ENCODE measurements at places on chromosomes 2 and 18.

- no peak for DNase-seq
These were observed 107.8 kb downstream of the NDUFA10 start for GRCh38 chr2:239917125-239917956.

DNA sequence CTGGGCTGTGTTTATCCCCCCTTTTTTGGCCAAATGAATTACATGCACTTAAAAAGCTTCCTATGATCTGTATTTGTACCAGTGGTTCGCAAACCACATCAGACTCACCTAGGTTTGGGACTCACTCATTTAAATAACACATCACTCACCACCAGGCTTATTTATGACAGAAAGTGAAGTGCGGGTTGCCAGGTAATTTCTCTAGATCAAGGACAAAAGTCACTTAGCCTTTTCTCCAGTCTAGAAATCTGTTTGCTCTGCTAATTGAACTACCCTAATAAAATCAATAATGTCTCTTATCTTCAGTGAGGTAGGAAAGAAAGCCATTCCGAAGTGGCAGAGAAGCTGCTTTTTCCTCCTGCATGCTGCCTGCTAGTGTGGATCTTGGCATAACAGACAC lies 88.1 kb upstream of the SLC8A1 start:
- DNase-seq, result no peak

GRCh38 chr18:62258616-62259015 lies 66.5 kb upstream of the TNFRSF11A start:
- DNase-seq, result no peak

- DNase-seq, result no peak
These were observed 336.6 kb upstream of the MYT1L start for GRCh38 chr2:2667690-2668089.

- DNase-seq, result no peak
These were observed 22.8 kb downstream of the NXPH2 start for GRCh38 chr2:138757384-138757783.

- DNase-seq, result no peak
These were observed 87.1 kb upstream of the ZNF397 start for GRCh38 chr18:35153609-35154272.

GRCh38 chr2:100813527-100813926 lies 6.4 kb upstream of the NPAS2 start:
- no peak for DNase-seq

DNA sequence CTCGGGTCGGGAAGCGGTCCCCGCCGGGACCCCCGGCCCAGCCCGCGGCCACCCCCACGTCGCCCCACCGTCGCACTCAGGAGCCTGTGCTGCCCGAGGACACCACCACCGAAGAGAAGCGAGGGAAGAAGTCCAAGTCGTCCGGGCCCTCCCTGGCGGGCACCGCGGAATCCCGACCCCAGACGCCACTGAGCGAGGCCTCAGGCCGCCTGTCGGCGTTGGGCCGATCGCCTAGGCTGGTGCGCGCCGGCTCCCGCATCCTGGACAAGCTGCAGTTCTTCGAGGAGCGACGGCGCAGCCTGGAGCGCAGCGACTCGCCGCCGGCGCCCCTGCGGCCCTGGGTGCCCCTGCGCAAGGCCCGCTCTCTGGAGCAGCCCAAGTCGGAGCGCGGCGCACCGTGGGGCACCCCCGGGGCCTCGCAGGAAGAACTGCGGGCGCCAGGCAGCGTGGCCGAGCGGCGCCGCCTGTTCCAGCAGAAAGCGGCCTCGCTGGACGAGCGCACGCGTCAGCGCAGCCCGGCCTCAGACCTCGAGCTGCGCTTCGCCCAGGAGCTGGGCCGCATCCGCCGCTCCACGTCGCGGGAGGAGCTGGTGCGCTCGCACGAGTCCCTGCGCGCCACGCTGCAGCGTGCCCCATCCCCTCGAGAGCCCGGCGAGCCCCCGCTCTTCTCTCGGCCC lies 13.6 kb downstream of the SPEG start:
- DNase-seq, result no peak

DNA sequence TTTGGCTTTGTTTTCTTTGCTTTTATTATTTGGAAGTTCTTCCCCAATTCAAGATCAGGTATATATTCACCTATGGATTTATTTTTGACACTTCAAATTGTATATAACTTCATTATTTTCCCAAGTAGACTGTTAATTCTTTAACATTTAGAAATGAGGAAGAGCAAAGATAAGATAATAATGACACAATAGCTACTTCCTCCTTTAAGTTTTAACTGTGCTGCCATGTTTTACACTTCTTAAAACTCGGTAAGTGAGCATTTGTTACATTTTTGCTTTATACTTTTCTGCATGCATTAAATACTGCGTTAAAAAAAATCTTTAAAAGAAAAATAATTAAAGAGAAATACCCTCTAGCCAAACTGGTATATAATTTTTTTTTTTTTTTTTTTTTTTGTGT lies 32.5 kb downstream of the SLC66A3 start:
- no peak for DNase-seq

DNA sequence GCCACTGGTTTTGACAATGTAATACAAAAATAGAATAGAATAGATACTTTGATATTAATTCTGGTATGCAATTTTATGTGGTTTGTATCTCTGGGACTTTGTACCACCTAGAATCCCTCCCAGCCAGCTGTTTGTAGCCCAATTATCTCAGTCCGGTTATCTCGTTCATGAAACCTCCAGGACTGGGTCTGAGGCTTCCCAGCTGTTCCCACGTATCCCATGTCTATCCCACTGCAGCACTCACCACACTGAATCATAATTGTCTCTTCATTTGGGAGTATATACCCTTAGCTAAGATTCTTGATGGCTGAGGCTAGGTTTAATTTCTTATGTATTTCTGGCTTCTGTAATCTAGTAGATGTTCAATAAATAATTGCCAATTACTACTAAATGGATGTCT lies 104.4 kb upstream of the MAPRE2 start:
- DNase-seq, result no peak

DNA sequence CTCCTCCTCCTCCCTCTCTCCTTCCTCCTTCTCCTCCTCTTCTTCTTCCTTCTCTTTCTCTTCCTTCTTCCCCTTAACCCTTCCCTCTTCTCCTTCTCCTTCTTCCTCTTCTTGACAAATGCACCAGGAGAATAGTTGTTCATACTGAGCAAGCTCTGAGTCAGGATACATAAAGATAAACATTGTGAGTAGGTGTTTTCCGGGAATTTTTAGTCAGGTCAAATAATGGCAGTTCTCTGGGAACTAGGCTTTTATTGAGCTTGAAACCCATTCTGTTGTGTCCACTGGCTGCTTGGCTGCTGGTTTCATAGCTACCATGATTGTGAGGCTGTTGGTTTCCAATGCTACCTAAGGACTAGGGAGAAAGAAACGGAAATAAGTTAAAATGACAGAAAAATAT lies 1144.7 kb upstream of the DDX18 start:
- DNase-seq, result no peak

- DNase-seq, result no peak
These were observed 9.0 kb downstream of the MBP start for GRCh38 chr18:77123320-77124231.

GRCh38 chr2:15895615-15896469 lies 44.5 kb upstream of the MYCN start:
- DNase-seq, result no peak

- no peak for DNase-seq
These were observed 159.4 kb downstream of the CD8B2 start for GRCh38 chr2:106646605-106647004.

DNA sequence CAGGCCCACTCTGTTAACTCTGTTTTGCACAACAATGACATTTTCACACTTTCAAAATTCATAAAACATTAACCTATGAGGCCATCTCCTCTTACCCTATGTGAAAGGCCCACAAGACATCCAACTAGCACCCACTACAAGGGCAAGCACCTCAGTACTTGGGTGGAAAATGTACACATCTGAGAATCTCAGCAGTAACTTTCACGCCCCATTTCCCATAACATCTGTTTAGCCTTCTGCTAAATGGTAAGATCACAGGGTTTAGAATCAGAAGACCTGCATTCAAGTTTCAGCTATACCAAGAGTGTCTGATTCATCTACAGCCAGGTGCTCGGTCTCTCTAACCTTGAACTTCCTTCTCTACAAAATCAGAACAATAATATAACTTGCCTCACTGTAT lies 89.2 kb downstream of the SP100 start:
- DNase-seq, result no peak

- DNase-seq, result no peak
These were observed 199.1 kb upstream of the CELF4 start for GRCh38 chr18:37764541-37765288.

DNA sequence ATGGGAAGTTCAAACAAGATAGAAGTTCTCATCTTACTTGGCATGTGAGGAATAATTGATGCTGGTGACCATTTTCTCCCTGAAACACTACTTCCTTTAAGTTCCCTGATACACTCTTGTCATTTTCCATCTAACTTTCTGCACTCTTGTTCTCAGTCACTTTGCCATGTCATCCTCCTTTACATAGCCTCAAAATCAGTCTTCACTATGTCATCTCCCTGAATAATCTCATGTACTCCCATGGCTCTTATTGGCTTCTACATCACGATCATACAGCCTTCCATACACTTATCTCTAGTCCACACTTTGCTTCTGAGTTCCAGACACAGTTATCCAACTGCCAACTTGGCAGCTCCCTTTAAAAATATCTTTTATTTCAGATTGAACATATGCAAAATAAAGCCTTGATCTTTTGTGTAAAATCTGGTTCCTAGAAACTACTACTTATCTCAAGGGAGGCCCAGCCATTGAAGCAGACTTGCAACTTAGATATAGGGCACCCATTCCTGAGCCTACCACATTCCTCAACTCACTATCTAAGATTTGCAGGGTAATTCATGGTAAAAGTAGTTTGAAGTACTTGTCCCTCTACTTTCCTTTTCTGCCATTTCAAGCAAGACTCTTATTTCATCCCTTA lies 1070.2 kb upstream of the NXPH2 start:
- no peak for DNase-seq

GRCh38 chr2:24626131-24626530 lies 135.1 kb downstream of the NCOA1 start:
- DNase-seq, result no peak

- peak; percentile 17 for DNase-seq
These were observed 12.3 kb upstream of the TEX51 start for GRCh38 chr2:126886211-126886915.

- no peak for DNase-seq
These were observed 89.3 kb downstream of the ARMC9 start for GRCh38 chr2:231287696-231288095.

DNA sequence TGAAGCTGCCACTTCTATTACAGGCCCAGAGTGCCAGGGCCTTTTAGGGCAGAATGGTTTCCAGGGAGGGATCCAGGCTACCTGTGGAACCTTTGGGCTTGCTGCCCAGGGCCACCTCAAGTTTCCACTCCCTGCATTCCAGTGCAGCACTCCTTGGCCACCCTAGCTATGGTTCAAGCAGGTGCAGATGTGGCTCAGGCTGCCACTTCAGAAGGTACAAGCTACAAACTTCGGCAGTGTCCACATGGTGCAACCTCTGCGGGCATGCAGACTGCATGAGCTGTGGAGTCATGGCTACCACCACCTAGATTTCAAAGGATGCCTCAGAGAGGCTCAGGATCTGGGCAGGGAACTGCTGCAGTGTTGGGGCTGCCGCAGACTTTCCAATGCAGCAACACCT lies 248.1 kb upstream of the UBE2E3 start:
- no peak for DNase-seq

GRCh38 chr2:6946722-6947121 lies 29.5 kb downstream of the RNF144A start:
- no peak for DNase-seq

- DNase-seq, result no peak
These were observed 750 bp downstream of the STRADB start for GRCh38 chr2:201452058-201452921.

GRCh38 chr2:144215701-144216675 lies 303.9 kb downstream of the ZEB2 start:
- DNase-seq, result no peak

GRCh38 chr2:32947076-32947483 lies 327 bp downstream of the LTBP1 start:
- no peak for DNase-seq

DNA sequence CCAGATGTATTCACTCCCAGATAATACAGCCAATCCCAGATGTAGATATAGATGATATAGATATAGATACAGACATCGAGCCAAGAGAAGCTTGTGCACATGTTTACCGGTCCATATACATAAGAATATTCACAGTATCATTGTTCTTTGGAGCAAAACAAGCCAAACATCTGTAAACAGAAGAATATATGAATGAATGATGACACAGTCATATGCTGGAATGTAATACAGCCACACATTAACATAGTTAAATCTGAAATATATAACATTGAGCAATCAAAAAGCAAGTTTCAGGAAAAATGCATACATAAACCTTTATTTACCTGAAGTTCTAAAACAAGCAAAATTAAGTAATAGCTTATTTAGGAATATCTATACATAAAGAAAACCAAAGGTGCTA lies 182.5 kb downstream of the TXNL1 start:
- no peak for DNase-seq

- DNase-seq, result no peak
These were observed 133.5 kb upstream of the DTNA start for GRCh38 chr18:34576622-34577021.

DNA sequence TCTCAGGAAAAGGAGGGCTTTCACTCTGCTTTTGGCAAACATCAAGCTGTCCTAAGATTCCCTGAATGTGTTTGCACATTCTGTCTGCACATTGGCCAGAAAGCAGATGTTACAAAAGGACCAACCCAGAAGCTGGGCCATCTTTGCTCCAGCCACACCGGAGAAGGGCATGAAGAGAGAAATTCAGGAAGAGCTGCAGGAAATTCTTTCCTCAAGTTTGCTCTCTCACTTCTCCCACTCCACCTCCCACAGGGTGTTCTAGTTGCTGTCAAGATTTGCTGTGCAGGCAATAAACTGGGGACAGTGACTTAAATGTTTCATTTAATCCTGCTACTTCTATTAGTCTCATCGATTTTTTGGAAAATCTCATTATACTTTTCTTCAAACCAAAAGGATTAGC lies 137.7 kb upstream of the UNC80 start:
- no peak for DNase-seq

GRCh38 chr2:117825437-117825836 lies 10.9 kb downstream of the DDX18 start:
- DNase-seq, result no peak

GRCh38 chr2:176565641-176566323 lies 296.5 kb downstream of the MTX2 start:
- DNase-seq, result no peak

GRCh38 chr2:126781806-126782205 lies 116.9 kb upstream of the TEX51 start:
- DNase-seq, result no peak

GRCh38 chr2:148524519-148524919 lies 120.0 kb upstream of the EPC2 start:
- no peak for DNase-seq

GRCh38 chr2:225282858-225283710 lies 116.4 kb upstream of the NYAP2 start:
- no peak for DNase-seq

GRCh38 chr2:187541086-187542085 lies 12.8 kb downstream of the TFPI start:
- no peak for DNase-seq
